ENCODE measurements at places on chromosomes 11 and 22. TPM values are rescaled to one million over a fixed set of nuclear protein-coding genes. Genes with fewer than 3 reads are reported as not detected.

DNA sequence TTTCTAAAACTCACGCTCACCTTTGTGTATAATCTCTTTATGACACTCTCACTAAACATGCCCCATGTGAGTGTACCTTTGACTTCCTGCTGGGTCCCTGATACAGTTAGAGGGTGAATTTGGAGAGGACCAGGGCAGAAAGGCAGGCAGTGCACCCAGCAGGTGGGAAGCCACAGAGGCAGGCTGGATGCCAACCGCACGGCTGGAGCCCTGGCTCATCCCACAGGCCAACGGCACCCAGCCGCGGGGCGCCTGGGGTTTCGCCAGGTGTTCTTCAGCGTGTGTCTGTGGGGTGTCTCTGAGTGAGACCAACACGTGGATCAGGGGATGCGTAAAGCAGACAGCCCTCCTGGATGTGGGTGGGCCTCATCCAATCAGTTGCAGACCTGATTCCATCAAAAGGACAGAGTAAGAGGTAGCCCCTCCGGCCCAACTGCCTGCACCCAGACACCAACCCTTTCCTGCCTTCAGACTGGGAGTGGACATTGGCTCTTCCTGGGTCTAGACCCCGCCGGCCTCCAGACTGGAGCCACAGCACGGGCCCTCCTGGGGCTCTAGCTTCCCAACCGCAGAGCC is 51.6 kb downstream of the DHCR7 start:
- DNase-seq: peak; percentile 32

DNA sequence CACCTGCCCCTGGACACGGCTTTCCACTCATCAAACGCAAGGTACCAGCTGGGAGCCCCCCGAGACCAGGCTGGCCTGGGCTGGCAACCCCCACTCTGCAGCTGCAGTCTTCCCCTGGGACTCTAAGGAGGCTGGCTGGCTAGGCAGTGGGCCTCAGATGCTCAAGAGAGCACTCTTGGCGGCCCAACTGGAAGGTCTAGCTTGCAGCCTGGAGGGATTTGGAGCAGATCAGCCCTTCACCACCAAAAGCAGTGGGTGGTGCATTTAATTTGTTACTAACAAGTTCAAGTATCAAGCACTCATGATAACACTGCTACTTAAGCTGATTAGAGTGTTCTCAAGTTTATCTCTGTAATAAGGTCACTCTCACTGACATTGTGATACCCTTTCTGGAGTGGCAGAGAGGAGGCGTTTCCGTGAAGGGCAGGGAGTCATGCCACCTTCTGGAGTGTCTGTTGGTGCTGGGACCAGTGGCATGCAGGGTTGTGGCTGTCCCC is 21.5 kb downstream of the C22orf23 start:
- no peak for DNase-seq

DNA sequence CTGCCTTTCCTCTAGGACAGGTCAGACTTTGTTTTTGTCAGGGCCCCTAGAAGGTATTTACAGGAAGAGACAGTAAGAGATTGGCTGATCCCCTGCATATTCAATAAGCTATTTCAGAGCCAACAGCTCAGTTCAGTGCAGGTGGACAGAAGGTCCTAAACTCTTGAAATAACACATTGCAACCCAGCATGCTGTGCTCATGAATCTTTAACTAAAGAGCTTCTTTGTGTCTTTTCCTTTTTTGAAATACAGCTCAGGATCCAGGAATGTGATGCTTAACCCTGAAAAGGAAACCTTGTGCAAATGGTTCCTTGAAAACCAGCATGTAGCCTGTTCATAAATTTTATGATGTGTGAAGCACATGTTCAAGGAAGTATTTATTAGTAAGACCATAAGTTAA is 43.9 kb downstream of the BBOX1 start:
- DNase-seq: no peak

- DNase-seq: no peak
These were observed 6.1 kb upstream of the NAP1L4 start for GRCh38 chr11:2998073-2998850.

DNA sequence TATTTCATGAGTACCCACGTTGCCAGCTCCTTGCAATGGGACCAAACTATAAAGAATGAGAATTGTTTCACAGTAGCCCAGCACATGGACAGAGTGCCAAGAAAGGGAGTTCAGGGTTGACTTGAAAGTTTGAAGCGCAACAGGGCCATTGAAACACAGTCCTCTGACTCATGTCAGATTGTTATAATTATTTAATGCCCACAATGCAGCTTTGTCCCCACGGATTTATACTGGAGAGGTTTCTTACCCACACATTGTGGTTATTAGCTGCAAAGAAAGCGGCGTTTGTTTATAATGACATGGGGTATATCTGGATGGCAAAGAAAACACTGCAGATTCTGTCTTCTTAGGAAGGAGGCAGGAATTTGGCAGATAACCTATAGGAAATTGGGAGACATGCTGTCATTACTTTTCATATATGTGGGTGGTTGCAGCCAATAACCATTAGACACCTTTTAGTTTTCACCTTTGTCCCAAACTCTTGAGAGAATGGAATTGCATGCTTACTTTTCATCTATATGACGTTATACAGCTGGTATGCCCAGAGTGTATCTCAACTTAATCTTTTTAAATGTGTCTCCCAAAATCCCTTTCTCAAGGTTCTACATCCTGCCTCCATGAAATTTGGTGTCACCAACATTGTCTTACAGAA is 143.6 kb downstream of the TEAD1 start:
- no peak for DNase-seq

GRCh38 chr22:16804882-16805281 is 20.3 kb downstream of the XKR3 start:
- DNase-seq: no peak

DNA sequence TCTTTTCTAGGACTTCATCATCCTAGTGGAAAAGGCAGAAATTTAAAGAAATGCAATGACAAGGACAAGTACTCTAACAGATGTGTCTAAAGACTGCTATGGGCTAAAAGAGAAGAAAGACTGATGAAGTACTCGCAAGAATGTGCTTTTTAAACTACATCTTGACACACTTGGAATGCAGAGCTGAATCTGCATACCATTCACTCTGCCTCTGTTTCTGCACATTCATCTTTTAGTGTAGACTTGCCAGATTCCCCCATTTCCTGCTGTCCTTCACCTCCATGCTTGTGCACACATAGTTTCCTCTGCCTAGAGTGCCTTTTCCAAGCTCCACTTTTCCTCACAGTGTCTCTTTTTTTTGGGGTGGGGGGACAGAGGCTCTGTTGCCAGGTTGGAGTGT is 239.0 kb upstream of the CCDC179 start:
- no peak for DNase-seq

The POU2AF3 gene
- total RNA-seq: not detected

DNA sequence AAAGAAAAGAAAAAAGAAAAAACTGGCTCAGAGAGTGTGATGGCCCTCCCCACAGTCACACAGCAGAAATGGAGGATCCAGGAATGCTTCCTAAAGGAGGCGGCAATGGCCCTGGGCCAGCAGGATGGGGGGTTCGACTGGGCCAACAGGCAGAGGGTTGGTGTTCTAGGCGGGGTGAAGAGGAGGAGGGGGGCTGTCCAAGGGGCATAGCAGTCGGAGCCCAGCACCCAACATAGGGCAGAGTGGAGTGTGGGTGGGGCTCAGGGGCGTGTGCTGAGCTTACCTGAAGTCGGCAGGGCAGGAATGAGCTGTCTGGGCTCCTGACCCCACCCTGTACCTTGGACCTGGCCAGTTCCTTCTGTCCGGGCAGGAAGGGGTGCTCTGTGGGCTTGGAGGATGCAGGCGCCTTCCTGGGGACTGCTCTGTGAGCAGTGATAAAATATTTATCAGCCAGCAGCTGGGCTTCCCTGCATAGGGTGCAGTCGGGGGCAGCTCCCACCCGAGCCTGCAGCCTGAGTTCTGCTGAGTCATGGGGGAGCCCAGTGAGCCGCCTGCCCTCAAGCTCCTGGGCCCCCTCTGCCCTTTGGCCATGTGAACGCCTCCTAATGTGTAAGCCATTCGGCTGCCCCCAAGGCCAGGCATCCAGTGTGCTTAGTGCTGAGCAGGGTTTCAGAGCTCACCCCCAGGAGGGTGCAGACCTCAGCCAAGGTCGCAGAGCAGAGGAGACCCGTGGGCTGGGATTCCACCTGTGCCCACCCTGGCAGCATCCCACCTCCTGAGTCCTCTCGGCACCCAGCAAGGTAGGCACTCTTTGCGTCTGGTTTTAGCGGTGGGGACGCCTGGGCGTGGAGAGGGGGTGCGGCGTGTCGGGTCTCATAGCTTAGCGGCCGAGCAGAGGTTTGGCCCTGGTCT is 25.3 kb upstream of the PRR5 start:
- DNase-seq: no peak

- DNase-seq: no peak
These were observed 4.1 kb downstream of the ROBO3 start for GRCh38 chr11:124869331-124869730.

The FGF19 gene
- not detected for total RNA-seq

DNA sequence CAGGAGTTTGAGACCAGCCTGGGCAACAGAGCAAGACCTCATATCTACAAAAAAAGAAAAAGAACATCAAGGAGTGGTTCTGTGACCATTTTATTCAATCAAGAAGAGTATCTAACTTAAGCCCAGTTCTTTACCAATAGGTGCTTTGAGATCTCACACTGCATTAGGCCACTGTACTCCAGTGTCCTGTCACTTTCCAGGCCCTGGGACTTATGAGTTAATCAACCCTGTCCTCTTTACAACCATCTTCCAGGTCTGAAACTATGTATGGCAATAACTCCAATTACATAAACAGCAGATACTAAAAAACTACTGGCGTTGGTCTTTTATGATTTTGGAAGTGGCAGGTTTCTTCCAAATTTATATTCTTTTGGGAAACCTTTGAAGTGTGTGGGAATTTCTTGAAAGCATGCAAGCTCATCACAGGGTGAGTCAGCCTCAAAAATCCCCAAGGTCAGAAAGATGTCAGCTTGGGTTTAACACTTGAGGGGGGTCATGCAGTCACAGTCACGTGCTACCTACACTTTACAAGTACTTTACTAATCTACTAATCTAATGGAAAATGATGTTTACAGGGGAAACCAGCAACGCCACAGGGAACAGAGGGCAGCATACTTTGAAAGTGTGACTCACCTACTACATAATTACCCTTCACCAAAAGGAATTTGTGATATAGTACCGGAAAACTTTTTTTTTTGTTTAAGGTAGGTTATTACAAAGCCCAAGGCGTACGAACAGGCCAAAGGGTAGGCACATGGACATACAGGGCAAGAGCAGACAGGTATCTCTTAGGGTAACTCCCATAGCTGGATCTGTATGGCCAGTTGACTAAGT is 15.6 kb downstream of the PISD start:
- DNase-seq: peak; percentile 52

The MS4A14 gene
- not detected for total RNA-seq

The NNMT gene
- 921 TPM for total RNA-seq

The OR5B2 gene
- not detected for total RNA-seq

GRCh38 chr11:69870766-69871165 is 51.5 kb upstream of the FGF3 start:
- DNase-seq: no peak

The EXPH5 gene
- 1.5 TPM for total RNA-seq

The UQCC3 gene
- 5.7 TPM for total RNA-seq

GRCh38 chr11:73142128-73142377 is at the start of gene FCHSD2:
Gene FCHSD2, minus strand, starts transcription at chr11:73142318. Its CDS starts 441 bp downstream, at chr11:73141877.
- no peak for DNase-seq

GRCh38 chr11:57273448-57274058 is 36.5 kb upstream of the APLNR start:
- no peak for DNase-seq

DNA sequence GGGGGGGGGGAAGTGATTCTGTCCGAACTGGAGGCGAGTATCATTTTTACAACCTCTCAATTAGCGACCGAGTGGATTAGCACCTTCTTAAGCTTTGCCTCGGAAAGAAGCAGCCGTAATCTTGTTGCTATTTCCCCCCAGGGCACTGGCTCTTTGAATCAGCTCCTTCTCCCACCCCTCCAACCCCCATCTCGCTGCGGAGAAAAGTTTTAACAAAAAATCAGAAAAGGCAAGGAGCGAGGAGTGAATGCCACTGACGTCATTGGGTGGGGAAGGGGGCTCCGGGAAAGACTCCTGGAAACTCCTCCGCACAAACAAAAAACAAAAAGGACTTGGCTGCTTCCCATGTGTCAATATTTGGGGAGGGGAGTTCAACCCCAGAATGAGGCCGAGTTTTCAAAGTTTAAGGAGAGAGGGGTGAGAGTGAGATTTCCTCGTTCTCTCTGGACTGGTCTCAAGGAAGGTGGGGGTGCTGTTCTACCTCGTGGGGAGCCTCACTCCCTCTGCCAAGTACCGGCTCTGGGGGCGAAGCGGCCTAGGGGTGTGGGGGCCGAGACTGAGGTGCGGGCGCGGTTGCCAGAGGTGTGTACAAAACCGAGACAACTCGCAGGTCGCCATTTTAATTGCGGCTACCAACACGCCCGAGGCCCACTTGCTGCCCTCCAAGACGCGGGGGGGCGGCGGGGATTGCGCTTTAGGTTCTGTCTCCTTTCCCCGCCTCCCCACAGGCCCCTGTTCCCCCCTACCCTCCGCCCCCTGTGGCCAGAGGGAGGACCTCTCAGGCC is 2.5 kb upstream of the PAX6 start:
- no peak for DNase-seq

DNA sequence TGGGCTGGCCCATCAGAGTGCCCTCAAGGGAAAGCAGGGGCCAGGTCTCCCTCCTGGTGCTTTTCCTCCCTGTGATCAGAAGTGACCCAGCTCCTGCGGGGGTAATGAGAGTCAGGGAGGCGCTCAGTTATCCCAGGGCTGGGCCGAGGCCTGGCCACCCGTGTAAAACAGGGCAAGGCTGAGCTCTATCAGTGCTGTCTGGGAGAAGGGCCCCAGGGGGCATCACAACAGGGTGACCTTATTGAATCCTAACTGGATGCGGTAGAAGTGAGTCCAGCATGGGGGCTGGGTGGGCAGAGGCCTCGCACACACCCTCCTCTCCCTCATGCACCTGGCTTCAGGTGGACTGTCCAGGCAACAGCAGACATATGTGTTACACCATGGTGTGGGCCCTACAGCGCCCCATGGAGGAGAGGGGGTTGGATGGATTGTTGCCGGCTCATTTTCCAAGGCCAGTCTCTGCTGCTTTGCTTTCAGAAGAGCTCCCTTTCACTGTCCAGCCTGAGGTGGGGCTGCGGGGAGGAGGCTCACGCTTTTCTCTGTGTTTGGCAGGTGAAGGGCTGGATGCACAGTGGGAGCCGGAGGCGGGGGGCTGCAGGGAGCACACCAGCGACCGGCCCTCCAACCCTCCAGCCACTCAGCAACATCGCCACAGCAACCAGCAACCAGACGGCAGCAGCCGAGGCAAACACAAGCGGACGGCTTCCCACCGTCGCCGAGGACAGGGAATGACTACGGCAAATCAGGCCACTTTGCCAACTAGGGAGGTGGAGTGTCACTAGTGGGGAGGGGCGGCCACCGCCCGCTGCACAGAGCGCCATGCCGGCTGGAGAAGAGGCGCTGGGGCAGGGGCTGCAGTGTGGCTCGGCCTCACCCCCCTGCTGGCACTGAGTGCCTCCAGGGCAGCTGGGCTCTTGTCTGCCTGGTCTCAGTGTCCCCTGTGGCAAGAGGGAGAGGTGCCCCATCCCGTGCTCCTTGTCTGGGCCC is 24.7 kb downstream of the GNAZ start:
- no peak for DNase-seq

DNA sequence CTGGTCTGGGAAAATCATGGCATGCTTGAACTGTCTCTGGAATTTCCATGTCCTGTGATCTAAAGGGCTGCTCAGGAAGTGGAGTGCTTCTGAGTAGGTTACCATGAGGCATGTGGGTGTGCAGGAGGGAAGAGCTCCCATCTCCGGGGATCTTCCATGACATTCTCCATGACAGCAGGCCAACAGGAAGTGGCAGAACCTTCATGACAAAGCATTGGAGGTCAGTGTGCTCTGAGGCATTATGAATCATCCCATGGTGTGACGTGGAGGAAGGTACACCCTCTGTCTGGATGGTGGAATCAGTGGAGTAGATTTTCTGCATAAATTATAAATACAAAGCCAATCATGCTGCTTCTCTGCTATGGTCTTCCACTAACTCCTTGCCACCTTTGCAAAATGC is 139.6 kb upstream of the E2F8 start:
- peak; percentile 67 for DNase-seq

Measured in myocyte (in vitro differentiated cells).